ENCODE measurements at places on chromosomes 5 and 9.

- DNase-seq = no peak
Observed at GRCh38 chr9:109310486-109310901, 10.4 kb downstream of the EPB41L4B start.

DNA sequence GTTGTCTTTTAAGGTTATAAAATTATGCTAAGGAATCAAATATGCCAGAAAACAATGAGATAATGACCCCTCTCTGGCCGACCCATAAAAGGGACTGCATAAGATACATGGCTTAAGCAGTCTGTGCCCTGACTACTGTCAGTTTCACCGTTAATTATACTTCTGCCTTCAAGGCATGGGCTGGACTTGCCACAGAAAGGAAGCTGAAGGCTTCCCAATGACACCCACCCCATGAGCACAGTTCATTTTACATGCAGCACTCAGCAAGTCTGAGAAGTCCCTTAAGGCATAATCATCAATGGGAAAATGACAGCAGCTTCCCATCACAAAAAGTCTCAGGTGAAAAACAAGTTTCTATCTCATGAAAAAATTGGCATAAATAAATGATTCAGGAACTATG is 175.6 kb downstream of the GLIS3 start:
- no peak for DNase-seq

- DNase-seq = no peak
Observed at GRCh38 chr9:12604164-12604821, 88.9 kb upstream of the TYRP1 start.

GRCh38 chr9:134410071-134410834 is 84.0 kb downstream of the RXRA start:
- DNase-seq = no peak

DNA sequence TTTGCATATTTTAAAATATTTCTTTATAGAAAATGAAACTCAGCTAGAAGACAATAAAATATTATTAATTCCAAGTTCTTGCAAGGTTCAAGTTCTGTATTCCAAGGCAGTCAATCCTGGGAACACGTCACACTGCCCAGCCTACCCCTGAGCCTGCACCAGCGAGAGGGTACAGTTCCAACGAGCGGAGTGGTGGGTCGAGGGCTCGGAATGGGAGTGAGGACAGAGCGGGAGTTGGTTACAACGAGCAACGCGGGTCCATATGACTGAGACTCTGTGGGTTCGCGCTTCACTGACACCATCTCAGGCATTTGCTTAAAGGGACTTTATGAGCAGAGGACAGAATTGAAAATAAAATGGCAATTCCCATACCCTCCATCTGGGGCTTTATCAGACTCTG is 40.0 kb upstream of the SPTLC1 start:
- no peak for DNase-seq

DNA sequence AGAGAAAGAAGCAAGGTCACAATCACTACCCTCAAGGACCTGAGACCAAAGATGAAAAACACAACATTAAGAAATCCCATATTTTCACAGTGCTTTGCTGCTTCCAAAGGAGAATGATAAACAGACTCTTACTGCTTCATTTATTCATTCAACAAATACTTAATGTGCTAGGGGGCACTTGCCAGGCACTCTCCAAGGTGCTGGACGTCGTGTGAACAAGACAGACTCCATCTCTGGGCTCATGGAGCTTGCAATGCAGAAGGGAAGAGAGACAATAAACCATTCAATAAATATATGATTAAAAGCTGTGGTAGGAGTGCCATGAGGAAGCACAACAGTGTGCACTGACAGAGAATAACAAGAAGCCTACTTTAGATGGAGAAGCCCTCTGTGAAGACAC is 327.7 kb downstream of the CDK5RAP2 start:
- DNase-seq = no peak

- no peak for DNase-seq
Observed at GRCh38 chr9:95081998-95082397, 235.5 kb downstream of the FANCC start.

DNA sequence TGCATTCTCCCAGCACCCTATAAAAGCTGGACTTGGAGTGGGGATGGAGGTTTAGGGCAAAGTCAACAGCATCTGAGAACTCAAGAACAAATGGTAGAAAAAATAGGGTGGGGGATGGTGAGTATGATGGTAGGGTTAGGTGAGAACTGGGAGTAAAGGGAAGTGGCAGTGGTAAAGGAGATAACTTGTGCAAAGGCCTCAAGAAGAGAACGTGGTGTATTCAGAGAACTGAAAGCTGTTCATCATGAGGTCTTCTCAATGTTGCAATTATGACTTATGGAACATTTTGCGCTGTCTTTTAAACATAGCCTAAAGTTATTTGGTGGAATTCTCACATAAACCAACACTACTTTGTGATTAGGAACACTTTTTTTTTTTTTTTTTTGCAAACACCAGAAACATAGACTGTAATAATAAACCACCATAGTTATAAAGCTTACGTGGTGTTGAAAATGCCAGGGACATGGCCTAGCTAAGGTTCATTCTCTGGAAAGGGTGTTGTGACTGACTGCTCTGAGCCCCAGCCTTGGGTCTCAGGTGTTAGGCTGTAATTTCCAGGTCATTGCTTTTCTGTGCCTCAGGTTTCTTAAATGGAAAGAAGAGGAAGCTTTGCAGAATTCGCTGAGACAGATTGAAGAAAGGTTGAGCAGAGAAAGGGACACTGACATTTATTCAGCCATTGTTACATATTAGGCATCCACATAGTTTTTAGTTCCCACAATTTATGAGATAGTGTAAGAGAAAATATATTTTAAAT is 19.2 kb upstream of the TXNDC8 start:
- DNase-seq = no peak

GRCh38 chr5:83475935-83476814 is 4.6 kb downstream of the VCAN start:
- DNase-seq = no peak

GRCh38 chr5:544675-545355 is 20.6 kb upstream of the SLC9A3 start:
- DNase-seq = no peak

DNA sequence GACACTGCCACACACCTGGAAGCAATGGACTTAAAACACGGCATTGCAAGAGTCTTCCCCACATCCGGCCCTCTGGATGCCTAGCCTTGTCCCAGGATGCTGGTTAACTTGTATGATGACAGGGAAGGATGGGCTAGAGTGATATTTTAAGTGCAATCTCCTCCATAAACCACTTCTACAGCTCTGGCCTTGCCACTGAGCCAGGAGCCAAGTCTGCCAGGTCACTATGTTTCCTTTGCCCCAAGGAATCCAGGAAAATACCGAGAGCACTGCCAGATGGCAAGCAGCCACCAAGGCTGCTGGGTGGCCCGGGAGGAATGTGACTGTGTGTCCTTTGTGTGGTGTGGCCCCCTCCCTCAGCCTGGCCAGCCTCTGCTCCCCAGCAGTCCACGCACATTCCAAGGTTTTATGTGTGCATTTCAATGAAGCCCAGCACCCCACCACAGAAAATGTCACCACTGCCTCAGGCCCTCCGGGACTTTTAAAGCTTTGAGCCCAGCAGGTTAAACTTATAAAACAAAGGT is 106.0 kb downstream of the FRMD3 start:
- peak; percentile 66 for DNase-seq

DNA sequence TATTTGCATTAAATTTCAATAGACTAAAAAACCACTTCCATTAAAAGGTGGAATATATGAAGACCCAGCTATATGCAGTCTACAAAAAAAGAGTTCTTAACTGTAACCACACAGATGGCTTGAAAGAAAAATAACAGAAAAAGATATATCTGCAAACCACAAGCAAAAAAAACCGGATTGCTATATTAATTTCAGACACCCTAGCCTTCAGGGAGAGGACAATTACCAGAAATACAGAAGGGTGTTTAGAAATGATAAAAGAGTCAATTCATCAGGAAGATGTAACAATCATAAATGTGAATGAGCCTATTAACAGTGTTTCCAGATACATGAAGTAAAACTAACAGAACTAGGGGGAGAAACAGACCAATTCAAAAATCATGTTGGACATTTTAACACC is 56.9 kb upstream of the SMIM23 start:
- no peak for DNase-seq

DNA sequence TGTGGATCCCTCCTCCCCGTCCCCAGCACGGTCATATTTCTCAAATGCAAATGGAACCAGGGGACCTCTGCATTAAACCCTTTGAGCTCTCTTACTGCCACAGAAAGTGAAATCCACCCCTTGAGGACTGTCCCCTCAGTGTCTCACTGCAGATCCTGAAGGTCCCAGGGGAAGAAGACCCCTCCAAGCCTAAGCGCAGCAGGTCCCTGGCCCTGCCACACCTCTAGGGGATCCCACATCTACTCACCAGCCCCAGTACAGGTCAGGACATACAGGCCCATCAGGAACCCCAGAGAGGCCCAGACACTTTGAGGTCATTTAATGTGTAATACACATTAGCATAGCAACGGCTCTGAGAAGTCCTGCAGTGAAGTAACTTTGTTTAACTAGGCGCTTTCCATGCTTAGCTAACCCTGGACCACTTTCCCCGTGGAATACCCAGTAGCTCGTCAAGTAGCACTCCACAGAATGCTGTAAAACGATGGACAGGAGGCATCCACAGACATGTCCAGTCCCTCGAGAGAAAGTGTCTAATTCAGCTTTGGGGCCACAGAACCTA is 54.7 kb upstream of the ALDH1B1 start:
- DNase-seq = no peak

DNA sequence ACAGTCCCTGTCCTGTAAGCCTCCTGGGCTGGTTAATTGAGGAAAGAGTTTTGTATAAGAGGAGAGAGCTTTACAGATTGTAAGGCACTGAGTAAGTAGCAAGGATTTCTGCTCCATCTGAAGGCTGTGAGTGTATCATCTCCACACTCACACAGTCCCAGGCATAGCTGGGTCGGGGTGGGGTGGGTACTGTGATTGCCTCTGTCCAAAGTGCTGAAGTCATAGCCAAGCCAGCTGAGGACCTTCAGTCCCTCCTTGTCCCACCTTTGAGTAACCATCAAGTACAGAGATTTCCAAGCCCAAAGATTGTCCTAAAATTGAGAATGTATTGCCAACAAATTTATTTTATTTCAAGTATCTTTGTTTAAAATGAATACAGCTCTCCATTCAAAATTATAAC is 5.5 kb upstream of the DNAJB5 start:
- peak; percentile 21 for DNase-seq

- no peak for DNase-seq
Observed at GRCh38 chr9:128685636-128686489, 3.2 kb upstream of the SET start.

- DNase-seq = peak; percentile 10
Observed at GRCh38 chr5:53543401-53543800, 17.0 kb upstream of the NDUFS4 start.

- no peak for DNase-seq
Observed at GRCh38 chr5:168728546-168729211, 149.5 kb upstream of the PANK3 start.

GRCh38 chr5:138610918-138611677 is 35.9 kb upstream of the HSPA9 start:
- DNase-seq = no peak

- DNase-seq = no peak
Observed at GRCh38 chr5:36611520-36612274, 5.3 kb downstream of the SLC1A3 start.

GRCh38 chr5:142065273-142065672 is 43.3 kb upstream of the NDFIP1 start:
- peak; percentile 36 for DNase-seq

DNA sequence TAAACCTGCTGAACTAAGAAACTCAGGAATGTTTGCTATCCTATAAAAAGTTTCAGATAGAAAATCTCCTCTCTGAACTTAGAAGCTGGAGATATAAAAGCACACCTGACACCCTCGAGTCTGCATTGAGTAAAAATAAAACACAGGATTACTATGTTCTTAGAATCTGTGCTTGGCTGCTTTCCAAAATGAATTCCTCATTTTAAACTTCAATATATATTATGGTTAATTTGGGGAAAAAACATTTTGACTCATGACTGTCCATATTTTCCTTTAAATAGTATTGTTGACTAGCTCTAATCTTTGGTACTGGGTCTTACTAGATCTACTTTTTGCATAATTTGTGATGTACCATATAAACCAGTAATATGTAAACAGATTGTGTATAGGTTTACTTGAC is 36.7 kb downstream of the FBXW2 start:
- no peak for DNase-seq

DNA sequence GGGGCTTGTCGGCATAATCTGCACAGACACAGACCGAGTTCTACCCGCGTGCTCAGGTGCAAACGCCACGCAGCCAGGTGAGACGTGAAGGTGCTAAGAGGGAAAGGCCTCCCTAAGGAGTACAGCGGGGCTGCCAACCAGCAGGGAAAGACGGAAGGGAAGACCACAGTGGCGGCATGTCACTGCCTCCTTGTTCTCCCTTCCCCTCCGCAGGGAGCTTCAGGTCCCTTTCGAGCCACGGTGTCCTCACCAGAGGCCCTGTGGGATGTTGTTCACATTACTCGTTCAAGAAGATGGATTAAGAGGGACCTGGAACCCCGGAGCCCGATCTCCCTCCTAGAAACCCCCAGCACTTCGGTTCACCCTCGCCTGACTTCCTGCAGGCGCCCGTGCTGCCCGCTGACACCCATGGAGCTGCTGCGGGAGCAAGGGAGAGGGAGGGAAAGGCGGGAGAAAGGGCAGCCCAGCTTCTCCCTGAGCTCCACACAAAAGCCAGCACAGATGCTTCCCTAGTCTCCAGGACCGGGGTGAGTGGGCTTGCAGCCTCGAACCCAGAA is 686 bp downstream of the BRD9 start:
- DNase-seq = peak; percentile 78

- no peak for DNase-seq
Observed at GRCh38 chr5:16152601-16153568, 26.7 kb downstream of the MARCHF11 start.

All from hepatic stellate cell (primary cell).